ENCODE measurements at places on chromosomes 5 and 9. TPM values are rescaled to one million over a fixed set of nuclear protein-coding genes. Genes with fewer than 3 reads are reported as not detected.

ADAMTS6 gene
- 1.2 TPM for total RNA-seq

PCDH12 gene
- total RNA-seq, result 0.40 TPM

NCBP1 gene
- 16.6 TPM for total RNA-seq

CYSRT1 gene
- 156 TPM for total RNA-seq

FAM163B gene
- not detected for total RNA-seq

CCDC180 gene
- total RNA-seq, result 0.72 TPM

SLC35A4 gene
- 52.4 TPM for total RNA-seq

TRIM7 gene
- total RNA-seq, result 36.9 TPM

SLC45A2 gene
- not detected for total RNA-seq

TMEM215 gene
- total RNA-seq, result not detected

DBN1 gene
- total RNA-seq, result 27.2 TPM

SLC25A2 gene
- 0.24 TPM for total RNA-seq

SELENOP gene
- 95.9 TPM for total RNA-seq

TAS2R1 gene
- not detected for total RNA-seq

SPINK6 gene
- 2.9 TPM for total RNA-seq

FOXD4 gene
- 0.28 TPM for total RNA-seq

PARP8 gene
- 10.3 TPM for total RNA-seq

IL13 gene
- total RNA-seq, result not detected

AP3B1 gene
- total RNA-seq, result 31.5 TPM

RASGEF1C gene
- total RNA-seq, result not detected

EMB gene
- total RNA-seq, result 5.7 TPM

NMUR2 gene
- total RNA-seq, result not detected

OTP gene
- not detected for total RNA-seq

SPRY4 gene
- 2.6 TPM for total RNA-seq

PCDHA1 gene
- total RNA-seq, result not detected

HABP4 gene
- total RNA-seq, result 1.2 TPM

PCDHB11 gene
- 0.44 TPM for total RNA-seq

CACFD1 gene
- total RNA-seq, result 7.4 TPM

OBP2B gene
- total RNA-seq, result not detected

MYORG gene
- 5.4 TPM for total RNA-seq

ADAMTS12 gene
- total RNA-seq, result 0.52 TPM

PROB1 gene
- total RNA-seq, result 1.9 TPM

NUTM2G gene
- not detected for total RNA-seq

PAXX gene
- total RNA-seq, result 33.1 TPM

TMEM174 gene
- total RNA-seq, result not detected

BSPRY gene
- total RNA-seq, result 37.6 TPM

TAF11L13 gene
- not detected for total RNA-seq

PRUNE2 gene
- 4.9 TPM for total RNA-seq

LRRC19 gene
- 0.08 TPM for total RNA-seq

PLAC8L1 gene
- total RNA-seq, result 0.52 TPM

SLC4A9 gene
- 0.08 TPM for total RNA-seq

NEUROG1 gene
- not detected for total RNA-seq

SLC46A2 gene
- total RNA-seq, result 0.44 TPM

C1QTNF3 gene
- total RNA-seq, result 1.2 TPM

ALDOB gene
- total RNA-seq, result 0.08 TPM

PCDHGA9 gene
- 3.1 TPM for total RNA-seq

DND1 gene
- 0.44 TPM for total RNA-seq

OR13C5 gene
- total RNA-seq, result not detected

COL23A1 gene
- total RNA-seq, result 0.32 TPM

LPAR1 gene
- total RNA-seq, result 7.5 TPM

TAF11L9 gene
- not detected for total RNA-seq

SPATA31A3 gene
- not detected for total RNA-seq

MLANA gene
- total RNA-seq, result not detected

All from esophagus mucosa (tissue), 1 donor.